Calu3 (cell line): ENCODE measurements at places on chromosomes 7 and 10. TPM values are rescaled to one million over a fixed set of nuclear protein-coding genes. Genes with fewer than 3 reads are reported as not detected.

Gene SPDYE8
- not detected in 2 replicates for total RNA-seq

Gene GRID2IP
- 1.2 and 1.4 TPM in 2 replicates for total RNA-seq

Gene MMP21
- 0.24 TPM in 1 of 2 replicates, not detected in the other for total RNA-seq

Gene LIPN
- total RNA-seq, result not detected in 2 replicates

Gene HOXA6
- 11.4 and 12.4 TPM in 2 replicates for total RNA-seq

Gene IL2RA
- total RNA-seq, result not detected in 2 replicates

Gene PNLIP
- not detected in 2 replicates for total RNA-seq

Gene NDUFB8
- 123 and 128 TPM in 2 replicates for total RNA-seq

DNA sequence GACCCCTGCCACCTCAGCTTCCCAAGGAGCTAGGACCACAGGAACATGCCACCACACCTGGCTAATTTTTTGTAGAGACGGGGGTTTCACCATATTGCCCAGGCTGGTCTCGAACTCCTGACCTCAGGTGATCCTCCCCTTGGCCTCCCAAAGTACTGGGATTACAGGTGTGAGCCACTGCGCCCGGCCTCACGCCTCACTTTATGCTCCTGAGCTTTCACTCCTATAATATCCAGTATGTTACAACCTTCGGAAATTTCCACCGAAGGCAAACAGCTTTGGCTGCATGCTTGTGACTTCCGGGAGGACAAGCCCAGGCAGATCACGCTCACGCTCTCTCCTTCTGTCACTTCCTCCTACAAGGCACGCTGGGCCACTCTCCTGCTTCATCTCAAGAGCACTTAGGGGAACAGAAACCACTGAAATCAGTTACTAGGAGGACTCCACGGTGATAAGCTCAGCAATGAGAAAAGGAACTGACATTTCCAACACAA is 4.4 kb upstream of the MAD1L1 start:
- no peak for DNase-seq

DNA sequence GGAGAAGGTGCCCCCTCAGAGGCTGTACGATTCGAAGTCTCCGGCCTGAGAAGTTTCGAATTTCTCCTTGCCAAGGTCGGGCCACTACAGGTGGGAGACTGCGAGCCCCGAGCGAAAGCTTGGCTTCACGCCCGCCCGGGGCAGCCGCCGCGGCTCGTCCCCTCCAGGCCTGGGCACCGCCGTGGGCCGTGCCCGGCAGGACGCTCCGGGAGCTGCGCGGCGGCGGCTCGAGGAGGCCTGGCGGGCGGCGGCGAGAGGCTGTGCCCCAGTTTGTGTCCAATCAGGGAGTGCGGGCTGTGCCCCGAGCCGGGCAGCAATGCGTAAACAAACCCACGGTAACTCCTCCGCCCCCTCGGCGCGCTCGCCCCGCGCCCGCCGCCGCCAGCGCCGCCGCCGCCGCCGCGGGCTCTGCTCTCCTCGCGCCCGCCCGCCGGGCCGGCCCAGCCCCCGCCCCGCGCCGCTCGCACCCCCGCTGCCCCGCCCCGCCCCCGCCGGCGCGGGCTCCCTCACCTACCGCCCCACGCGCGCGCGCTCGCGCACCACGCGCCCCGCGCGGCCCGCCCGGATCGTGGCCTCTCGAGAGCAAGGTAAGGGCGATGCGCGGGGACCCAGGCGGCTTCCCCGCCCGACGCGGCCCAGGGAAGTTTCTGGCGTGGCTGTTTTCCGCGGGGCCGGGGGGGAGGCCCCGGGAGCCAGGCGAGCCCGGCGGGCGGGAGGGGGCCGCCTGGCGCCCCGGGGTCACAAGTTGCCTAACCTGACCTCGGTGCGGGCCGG is 57.8 kb upstream of the PCGF5 start:
- peak; percentile 42 for DNase-seq

DNA sequence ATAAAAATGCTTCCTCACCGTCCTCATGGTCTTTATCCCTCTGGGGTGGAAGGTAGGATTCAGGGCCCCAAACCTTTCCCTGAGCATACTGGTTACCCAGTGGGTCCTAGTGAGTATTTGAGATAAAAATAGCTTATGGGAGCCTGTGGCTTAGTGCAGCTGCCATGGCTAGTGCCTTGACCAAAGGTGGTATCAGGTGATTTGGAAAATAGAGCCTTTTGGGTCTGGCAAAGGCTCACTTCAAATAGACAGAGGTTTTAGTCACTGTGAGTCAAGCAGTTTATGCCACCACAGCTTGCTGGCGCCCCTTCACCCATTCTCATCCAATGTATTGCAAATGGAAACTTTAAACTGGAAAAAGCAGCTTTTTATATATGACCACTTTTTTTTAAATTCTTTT is 30.4 kb downstream of the PLAU start:
- DNase-seq, result no peak

DNA sequence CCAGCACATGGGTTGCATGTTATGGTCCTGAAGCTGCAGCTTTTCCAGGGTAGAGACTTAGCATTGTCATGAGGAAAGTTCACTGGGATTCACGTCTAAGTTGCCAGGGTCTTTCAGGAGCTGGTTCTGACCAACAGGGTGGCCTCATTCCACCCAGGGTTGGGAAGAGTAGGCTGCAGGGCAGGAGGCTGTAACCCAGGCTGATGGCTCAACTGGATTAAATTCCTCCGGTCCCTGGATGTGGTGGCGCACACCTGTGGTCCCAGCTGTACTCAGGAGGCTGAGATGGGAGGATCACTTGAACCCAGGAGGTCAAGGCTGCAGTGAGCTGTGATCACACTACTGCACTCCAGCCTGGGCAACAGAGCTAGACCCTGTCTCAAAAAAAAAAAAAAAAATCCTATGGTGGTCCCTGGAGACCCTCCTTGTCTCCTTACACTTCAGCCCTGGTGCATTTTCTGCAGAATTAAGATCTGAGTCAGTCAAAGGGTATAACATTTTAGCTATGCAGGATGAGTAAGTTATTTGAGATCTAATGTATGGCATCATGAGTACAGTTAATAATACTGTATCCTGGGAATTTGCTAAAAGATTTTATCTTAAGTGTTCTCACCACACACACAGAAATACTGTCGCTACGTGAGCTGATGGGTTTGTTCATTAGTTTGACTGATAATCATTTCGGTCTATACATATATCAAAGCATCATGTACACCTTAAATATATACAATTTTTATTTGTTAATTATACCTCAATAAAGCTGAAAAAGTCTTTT is 44.0 kb downstream of the ASB13 start:
- DNase-seq, result no peak

DNA sequence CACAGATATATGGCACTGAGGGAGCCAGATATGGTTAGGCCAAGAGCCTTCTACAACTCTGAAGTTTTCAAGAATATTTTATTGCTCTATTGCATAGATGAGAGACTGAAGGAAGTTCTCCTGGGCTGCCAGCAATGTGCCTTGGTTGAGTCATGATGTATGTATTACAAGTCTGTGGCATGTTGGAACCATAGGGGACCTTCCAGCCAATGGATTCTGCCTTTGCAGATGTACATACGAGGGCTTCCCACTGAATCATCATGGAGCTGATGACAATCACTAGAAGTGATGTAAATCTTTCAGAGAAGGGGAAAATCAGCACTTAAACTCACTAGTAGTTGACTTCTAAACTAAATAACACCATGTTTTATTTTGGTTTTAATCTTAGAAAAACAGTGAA is 419.5 kb downstream of the PHTF2 start:
- no peak for DNase-seq

GRCh38 chr10:104589431-104589830 is 51.7 kb upstream of the SORCS3 start:
- DNase-seq, result no peak

DNA sequence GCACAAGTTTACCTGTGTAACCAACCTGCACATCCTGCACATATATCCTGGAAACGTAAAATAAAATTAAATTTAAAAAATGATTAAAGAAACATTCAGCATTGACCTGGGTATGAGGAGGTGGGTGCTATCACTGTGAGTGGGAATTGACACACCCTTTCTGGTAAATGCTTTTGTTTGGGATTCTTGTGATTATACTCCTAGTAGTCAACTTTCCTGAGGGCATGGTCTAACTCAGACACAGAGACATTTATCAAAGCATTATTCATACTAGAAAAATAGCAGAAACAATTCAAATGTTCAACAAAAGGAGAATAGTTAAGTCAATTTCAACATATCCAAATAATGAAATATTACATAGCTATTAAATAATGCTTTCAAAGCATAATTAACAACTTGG is 44.2 kb downstream of the CNNM2 start:
- DNase-seq, result no peak

- DNase-seq, result no peak
Observed at GRCh38 chr10:3002304-3002703, 65.0 kb upstream of the PFKP start.

DNA sequence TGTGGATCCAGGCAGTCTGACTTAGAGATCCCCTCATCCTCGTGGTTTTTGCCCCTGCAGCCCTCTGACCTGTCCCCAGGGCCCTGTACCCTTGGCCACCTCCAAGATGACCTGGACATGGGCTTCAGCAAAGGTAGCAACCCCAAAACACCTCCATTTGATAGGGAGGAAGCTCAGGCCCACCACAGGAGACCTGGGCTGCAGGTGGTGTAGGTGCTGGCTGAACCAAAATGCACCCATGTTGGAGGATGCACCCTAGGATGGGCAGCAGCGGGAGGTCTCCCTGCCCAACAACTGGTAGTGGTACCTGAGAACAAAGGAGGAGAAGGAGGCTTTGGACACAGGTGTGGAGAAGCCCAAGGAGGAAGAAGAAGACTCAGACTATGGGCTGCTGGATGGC is 188.7 kb downstream of the ZNF716 start:
- no peak for DNase-seq

GRCh38 chr7:134029-134428 is 58.3 kb upstream of the FAM20C start:
- no peak for DNase-seq

GRCh38 chr10:109450702-109451101 is 472.6 kb downstream of the XPNPEP1 start:
- DNase-seq, result no peak

DNA sequence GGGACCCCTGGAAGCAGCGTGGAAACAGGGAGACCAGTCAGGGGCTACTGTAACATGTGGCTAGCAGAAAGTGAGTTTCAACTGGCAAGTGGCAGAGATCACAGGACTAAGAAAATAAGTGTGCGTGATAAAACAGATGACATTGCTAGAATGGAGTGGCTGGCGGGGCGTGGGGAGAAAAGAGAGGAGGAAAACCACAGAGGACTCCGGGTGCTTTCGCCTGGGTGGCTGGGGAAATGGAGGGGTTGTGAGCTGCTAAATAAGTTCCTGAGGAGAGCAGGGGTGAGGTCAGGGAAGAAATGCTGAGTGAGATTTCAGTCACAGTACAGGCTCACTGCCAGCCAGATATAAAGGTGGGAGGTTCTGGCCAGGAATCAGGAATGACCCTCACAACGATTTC is 166.9 kb downstream of the MYOF start:
- no peak for DNase-seq

DNA sequence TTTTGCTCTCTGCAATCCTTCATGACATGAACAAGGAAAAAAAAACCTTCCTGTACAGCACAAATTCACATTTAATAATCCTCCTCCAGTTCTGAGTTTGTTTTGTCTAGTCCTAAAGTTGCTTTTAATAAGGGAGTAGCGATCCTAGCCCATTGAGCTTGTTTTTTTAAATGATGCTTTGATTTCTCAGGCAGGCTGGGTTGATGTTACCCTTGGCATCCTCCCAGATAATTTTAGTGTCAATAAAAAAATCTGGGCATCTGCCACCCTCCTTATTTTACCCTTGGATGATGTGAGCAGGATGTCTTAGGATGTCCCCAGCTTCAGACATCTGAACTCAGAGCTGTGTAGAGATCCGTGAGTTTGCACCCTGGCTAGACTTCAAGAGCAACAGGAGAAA is 33.9 kb upstream of the PROSER2 start:
- no peak for DNase-seq

DNA sequence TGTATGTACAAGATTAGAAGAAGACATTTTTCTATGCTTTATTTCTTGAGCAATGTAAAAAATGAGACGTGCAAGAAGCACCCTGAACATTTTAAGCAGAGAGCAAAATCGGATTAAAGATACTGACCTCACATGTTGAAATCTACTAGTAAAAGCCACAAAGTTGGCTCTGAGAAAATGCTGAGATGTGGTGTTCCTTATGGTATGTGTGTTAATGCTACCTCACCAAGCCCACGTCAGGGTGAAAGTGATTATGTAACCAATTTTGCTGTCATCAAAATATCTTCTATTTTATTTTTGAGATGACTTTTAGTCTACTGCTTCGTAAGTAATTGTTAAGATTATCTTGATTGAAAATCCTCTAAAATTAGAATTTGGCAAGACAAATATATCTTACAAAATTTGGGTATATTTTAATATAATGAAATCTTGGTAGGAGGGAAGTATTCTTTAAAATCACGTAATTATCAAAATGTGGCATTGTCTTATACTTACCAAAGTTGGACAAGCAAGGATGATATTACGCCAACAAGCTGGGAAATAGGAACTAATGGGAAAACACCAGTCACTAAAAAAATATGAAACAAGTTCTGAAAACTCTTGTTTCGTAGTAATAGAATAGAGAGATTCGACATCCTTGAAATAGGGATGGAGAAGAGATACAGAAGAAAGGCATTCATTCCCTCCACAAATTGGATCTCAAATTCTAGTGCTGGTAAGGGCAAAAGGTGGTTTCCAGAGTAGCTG is 5.8 kb downstream of the ADO start:
- DNase-seq, result no peak

GRCh38 chr10:105073999-105074398 is 432.9 kb downstream of the SORCS3 start:
- no peak for DNase-seq

DNA sequence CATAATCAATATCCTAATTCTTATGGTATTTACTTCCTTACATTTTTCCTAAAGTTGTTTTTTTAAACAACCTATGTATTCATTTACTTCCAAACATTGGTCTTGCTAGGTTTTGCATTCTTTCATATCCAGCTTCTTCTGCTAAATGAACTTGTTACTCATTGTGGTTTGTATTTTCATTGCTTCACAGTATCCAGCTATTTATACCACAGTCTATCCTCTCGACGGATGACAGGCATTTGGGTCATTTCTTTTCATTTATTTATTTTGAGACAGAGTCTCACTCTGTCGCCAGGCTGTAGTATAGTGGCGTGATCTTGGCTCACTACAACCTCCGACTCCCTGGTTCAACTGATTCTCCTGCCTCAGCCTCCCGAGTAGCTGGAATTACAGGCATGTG is 66.8 kb downstream of the CCDC6 start:
- no peak for DNase-seq

DNA sequence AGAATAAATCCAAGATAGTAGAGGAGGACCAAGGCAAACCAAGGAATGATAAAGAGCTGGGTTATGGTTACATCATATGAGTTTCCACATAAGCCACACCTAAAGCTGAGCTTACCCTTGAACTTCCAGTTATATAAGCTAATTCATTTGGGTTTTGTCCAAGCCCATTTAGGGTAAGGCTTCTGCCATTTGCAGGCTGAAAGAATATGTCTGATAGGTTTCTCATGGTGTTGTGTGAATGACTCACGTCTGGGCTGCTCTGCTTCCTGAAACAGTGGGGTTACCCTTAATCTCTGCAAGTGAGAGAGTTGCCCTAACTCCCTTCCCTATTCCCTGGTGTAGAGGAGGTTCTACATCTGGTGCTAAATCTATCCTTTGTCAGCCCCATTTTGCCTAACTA is 60.8 kb downstream of the PTTG1IP2 start:
- DNase-seq, result no peak
